Mesendoderm (in vitro differentiated cells): ENCODE measurements at places on chromosomes 4 and X.

DNA sequence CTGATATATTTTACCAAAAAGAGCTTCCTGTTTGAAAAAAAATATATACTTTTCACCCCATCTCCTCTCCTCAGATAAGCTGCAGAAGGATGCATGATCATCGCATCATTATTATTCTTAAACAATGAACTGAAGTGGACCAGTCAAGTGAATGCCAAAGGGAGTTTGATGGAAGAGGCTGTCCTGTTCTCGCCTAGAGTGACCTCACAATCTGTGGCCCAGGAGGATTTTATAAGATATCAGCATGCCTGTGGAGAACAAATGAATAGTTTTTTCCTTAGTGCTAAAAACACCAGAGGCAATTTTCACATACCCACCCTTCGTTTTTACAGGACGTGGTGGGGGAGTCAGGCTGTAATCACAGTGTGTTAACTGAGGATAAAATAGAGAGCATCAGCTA, 112.7 kb downstream of the USP46 start:
- DNase-seq = no peak

DNA sequence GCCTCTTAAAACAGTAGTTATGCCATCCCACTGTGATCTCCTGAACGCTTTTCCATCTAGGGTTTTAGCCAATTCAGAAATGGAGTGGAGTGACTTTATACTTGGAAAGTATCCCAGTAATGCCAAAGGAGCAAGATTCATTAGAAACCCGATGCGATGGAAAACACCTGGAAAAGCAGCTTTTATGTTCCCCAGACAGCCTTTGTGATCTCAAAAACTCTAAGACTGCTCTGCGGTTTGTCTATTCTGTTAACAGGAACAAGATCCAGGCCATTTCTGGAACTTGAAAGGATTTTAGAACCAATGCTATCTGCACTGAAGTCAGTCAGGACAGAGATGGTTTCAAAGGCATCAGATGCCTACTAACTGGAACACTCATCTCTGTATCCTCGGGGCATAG, 145.1 kb downstream of the APBB2 start:
- DNase-seq = no peak

- DNase-seq = peak; percentile 0
These were observed 681 bp upstream of the UPF3B start for GRCh38 chrX:119853444-119853843.

GRCh38 chr4:154364066-154364845, 127.3 kb downstream of the DCHS2 start:
- DNase-seq = no peak

DNA sequence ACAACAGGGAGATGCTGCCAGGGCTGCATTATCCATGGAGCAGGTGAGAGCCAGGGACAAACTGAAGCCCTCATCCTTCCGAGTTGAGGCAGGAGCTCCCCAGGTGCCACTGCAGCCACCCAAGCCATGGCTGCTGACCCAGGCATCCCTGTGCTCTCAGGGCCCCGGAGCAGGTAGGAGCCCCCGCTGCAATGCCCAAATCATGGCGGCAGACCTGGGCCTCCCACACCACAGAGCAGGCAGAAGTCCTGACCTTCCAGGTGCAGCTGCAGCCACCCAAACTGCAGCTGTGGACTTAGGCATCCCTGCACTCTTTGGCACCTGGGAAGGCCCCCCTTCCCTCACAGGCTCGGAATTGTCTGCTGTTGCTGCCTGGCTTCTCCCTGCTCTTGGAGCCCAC, 443.6 kb downstream of the ARAP2 start:
- no peak for DNase-seq

DNA sequence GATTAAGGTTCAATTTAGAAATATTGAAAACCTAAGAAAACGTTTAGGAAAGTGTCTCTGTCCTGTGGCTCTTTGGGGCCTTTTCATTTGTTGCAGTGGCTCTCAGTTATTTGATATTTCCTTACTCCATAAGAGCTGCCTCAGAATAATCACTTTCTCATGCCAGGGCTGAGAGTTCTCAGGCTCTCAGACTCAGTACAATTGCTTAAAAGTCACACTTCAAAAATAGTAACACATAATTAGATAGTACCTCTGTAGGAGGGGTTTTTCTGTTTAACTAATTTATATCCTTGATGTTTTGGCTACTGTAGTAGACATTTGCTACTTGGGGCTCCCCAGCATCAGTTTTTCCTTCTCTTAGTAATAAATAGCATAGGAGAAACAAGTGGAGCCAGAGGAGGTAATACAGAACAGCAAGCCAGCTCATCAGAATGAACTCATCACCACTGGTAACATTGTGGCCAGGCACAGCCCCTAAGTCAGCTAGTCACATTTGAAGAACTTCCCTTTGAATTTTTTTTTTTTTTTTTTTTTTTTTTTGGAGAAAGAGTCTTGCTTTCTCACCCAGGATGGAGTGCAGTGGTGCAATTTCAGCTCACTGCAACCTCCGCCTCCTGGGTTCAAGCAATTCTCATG, 8.0 kb upstream of the HNRNPD start:
- DNase-seq = no peak

DNA sequence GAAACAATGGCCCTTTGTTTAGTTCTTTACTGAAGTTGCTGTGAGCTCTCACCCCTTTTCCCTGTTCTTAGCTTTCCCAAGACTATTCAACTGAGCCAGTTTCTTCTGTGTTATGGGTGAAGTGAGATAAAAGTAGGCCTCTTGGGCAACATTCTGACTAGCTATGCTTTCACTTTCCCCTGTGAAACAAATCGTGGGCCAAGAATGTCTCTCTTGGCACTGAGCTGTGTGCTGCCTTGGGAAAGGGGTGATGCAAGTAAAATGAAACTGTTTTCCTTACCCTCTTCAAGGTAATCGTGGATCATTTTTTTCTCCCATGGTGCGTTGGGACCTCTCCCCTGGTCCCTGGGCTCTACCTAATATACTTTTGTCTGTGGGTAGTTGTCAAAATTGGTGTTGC, 653.9 kb upstream of the MAGEB2 start:
- no peak for DNase-seq

- DNase-seq = no peak
These were observed 113.8 kb downstream of the CCSER1 start for GRCh38 chr4:90241008-90241407.

DNA sequence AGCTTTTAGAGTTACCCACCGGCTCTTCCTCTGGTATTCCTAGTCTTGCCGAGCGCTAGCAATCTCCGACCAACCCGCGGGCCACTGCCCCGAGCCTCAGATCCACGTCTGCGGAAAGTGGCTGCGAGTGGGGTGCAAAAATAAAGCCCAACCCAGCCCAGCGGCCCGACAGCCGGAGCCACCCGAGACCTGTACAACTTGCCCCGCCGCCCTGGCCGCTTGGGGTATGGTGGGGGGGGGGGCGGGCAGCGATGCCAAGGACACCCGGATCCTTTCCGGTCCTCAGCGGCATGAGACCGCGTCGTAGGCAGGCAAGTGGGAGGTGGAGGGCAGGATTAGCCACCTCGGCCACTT, 1.6 kb downstream of the SLITRK4 start:
- no peak for DNase-seq

- no peak for DNase-seq
These were observed 195.4 kb downstream of the SOWAHB start for GRCh38 chr4:76702440-76703122.

DNA sequence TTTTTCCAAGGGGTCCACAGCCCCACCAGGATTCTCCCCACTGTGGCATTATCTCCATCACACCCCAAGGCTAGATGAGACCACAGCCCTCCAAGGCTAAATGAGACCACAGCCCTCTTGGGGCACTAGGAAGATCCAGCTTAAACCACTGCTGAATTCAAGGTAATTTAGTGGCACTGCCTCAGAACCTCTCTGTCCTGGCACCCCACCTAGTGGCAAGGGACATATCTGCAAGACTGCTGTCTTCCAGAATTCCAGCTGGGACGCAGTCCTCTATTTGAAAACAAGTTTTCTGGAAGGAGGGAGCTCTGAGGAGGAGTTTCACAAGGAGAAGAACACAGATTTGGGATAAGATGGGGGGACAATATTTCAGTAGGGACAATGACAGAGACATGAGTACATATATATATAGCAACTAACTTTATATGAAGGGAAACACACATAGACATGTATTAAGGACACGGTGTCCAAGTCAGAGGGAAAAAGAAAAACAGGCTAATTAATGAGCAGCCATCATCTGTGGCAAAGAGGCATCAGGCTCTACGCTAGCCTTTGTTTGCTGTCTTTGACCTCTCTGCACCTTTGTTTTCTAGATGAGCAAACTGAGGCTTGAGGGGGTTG, 9.3 kb downstream of the CETN2 start:
- DNase-seq = peak; percentile 54

DNA sequence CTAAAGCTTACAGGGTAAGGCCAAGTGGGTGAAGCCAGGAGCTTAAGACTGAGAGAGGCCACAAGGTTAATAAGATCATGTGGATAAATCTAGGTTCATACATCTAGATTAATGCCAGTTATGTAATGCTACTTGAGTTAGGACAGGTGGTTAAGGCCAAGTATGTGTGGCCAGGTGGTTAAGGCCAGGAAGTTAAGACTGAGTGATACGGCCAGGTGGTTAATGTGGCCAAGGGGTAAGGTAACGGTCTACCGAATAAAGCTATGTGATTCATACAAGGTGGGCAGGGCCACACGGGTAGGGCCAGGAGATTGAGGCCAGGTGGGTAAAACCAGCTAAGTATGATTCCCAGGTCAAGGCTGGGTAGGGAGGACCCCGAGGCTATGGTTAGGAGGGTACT, 223.0 kb downstream of the TACR3 start:
- no peak for DNase-seq

GRCh38 chr4:24547979-24548378, 36.4 kb downstream of the DHX15 start:
- DNase-seq = peak; percentile 54

GRCh38 chrX:121455890-121456289, 408.5 kb downstream of the GLUD2 start:
- DNase-seq = no peak

- no peak for DNase-seq
These were observed 166.8 kb downstream of the TLL1 start for GRCh38 chr4:166039822-166040221.

DNA sequence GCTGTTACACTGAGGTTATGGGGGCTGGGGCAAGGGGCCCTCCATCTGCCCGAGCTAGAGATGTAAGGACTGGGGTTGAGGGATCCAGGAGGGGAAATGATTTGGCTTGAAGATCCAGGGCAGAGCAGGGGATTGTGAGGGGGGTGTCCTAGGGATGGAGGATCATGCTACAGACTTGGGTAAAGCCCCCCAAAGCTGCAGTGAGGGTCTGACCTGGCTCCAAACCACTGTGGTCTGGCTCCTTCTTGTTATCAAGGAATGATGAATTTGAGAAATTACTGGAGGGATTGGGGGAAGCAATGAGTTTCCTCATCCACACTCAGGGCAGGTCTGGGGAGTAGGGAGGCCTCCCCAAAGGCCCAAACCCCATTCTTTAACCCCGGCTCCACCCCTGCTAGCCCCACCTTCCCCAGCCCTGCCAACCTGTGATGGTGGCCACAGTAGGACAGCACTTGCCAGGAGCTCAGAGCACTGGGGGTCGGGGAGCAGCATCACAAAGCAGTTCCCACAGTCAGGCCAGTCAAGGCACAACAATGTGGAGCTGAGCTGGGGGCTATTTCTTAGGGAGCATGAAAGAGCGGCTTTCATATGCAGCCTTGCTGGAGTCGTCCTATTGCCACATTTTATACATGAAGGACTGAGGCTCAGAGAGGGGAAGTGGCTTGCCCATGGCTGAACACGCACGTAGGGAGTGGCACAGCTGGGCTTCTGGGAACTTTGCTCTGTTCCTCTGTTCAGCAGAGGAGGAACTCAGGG, 165.5 kb downstream of the EFNB1 start:
- DNase-seq = no peak

GRCh38 chr4:185151296-185151695, 8.2 kb downstream of the SLC25A4 start:
- no peak for DNase-seq

DNA sequence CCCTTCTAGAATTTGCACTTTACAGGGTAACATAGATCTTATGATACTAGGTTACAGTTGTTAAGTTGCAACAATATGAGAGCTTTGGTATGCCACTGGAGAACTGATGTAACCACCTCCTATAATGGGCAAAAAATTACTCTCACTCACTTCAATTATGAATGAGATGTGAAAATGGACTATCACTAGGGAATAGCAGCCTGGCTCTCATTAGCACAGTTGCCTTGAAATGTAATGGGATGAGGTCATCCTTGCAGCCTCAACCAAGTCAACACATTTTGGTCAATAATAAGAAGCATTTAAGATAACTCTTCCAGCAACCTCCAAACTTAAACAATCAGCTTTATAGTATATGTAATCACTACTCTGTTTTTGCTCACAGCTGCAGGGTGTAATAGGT, 69.4 kb downstream of the TBC1D9 start:
- DNase-seq = no peak

DNA sequence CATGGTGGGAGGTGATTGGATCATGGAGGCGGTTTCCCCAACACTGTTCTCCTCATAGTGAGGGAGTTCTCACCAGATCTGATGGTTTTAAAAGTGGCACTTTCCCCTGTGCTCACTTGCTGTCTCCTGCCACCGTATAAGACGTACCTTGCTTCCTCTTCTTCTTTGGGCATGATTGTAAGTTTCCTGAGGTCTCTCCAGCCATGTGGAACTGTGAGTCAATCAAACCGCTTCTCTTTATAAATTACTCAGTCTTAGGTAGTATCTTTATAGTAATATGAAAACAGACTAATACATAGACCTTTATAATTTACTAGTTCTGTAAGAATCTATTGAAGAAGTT, 82.5 kb upstream of the PITX2 start:
- no peak for DNase-seq

DNA sequence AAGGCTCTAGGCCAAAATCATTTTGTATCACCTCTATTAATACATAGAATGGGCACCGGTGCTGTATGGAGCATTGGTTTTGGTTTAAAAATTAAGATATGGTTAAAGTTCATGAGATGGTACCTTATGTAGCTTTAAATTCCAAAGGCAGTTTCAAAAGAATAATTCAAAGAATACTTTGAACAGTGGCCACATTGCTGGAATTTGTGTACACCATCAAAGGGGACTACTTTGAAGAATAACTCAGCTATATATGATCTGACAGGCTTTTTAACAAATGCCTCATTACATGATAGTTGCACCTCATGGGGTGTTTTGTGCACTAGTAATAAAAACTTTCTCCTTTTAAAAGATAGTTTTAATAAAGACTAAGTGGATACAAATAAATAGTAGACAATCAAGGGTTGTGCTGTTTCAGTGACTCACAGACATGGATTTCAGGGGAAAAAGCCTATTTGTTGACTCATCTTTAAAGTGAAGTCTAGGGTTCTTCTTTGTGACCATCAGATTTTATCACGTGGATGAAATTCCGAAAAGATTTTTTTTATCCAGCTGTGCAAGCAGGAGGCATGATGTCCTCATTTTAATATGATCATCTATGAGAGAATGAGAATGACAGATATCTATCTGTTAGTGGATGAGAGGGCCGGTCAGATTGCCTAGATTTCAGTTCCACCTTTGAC, 12.8 kb downstream of the MTM1 start:
- DNase-seq = no peak

GRCh38 chr4:98921292-98921691, 7.6 kb downstream of the EIF4E start:
- DNase-seq = no peak

DNA sequence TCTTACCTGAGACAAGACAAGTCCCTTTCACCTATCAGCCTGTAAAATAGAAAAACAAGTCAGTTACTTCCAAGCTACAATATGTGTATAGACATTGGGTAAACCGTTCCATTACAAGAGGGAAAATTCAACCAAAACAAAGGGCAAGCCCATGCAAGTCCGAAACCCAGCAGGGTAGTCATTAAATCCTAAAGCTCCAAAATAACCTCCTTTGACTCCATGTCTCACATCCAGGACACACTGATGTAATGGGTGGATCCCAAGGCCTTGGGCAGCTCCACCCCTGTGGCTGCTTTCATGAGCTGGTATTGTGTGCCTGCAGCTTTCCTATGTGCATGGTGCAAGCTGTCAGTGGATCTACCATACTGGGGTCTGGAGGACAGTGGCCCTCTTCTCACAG, 14.7 kb upstream of the FAM47B start:
- DNase-seq = no peak
